ENCODE measurements at places on chromosomes 2 and 18.

GRCh38 chr2:217935235-217935879, 67.4 kb downstream of the TNS1 start:
- no peak for DNase-seq

GRCh38 chr2:205771031-205771430, 88.7 kb downstream of the NRP2 start:
- no peak for DNase-seq

DNA sequence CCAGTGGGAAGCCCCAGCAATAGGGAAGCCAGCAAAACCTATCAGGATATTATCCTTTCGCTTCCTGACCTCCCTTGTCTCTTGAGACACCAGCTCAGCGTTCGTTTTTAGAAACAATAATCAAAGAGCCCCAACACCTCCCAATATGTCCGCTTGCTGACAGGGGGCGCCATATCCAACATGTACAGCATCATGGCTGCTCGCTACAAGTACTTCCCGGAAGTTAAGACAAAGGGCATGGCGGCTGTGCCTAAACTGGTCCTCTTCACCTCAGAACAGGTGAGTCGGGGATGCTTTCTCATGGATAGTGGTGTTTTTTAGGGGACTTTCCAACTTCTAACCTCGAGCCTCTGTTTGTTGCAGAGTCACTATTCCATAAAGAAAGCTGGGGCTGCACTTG, 28.7 kb downstream of the GAD1 start:
- DNase-seq = no peak

GRCh38 chr2:159175182-159175581, 111.3 kb downstream of the WDSUB1 start:
- DNase-seq = no peak

DNA sequence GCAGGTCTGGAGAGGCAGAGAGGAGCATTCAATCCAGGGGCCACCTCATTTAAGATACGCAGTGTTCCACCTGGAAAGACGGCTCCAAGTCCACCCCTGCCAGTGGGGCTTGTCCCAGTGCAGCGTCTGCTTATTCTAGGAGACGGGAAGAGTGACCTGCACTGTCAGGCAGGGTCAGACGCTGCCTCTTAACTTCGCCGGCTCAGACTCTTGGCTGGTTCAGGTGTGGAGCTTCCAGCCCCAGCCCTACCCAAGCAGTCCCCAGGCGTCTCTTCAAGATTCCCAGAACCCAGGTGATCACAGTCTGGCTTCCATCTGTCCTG, 208.5 kb downstream of the TFCP2L1 start:
- no peak for DNase-seq

DNA sequence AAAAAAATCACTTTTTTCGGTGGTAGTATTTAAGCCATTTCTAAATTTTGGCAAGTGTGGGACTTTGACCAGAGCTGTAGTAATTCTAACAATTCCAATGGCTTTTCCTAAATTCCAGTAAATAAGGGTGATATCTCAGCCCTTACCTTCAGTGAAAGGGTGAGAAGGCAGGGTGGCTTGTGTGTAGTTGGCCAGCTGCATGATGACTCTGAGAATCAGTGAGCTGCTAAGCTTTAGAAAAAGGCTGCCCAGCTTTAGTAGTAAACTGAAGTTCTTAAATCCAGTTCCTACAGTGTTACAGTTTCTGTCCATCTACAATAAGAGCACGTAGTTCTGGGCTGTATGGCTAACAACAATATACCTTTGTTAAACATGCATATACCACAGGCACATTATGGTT, 42.0 kb downstream of the OXER1 start:
- DNase-seq = no peak

GRCh38 chr18:37160038-37160820, 331.3 kb downstream of the KIAA1328 start:
- no peak for DNase-seq

DNA sequence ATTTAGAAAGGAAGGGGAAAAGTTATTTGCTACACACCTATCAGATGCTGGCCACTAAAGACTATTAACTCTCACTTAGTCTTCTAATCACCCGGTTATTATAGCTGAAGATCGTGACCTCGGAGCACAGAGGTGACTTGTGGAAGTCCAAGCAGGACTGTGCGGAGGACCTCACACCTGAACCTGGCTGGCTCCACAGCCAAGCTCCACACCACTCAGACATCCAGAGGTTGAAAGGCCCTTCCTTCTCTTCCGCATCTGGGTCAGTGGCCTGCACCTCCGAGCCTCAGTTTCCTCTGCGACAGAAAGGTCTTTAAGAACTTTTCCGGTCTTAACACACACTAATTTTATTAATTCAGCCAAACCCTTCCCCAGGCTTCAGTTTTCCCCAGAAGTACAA, 57.9 kb downstream of the TNS1 start:
- DNase-seq = no peak

DNA sequence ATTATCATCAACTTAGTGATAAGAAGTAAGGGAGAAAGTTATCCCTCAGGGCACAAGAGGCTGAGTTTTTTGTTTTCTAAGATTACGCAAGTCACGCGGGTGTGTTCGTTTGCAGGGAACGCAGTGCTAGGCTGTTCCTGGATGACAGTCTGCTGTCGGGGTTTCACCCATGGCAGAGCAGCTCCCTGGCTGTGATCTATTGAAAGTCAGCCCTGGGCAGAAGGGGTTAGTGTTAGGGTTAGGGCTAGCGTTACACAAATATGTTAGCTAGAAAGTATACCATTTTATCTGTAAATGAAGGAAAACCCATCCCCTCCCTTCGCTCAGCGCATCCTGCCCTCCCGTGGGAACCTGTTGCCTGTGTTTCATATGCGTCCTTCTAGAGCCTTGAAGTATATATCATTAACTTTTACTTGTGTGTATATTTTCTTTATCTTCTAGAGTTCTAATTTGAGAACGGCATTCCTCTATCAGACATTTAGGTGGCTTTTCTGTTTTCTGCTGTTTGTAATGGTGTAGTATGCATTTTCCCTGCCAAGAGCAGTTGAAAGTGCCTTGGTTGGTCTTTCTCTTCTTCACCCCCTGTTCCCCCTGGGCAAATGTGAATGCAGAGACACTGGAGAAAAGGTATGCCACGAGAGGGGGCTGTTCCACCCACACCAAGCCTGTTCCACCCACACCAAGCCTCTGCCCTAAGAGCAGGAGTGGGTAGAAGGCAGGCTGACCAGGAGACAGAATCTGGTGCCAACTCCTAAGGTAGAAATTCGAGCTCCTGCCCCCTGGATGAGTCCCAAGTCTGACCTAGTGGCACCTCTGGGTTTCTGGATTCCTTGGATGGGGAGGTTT, 47.0 kb downstream of the ARMC9 start:
- no peak for DNase-seq

- no peak for DNase-seq
These were observed 340.7 kb downstream of the TGIF1 start for GRCh38 chr18:3790703-3791102.

GRCh38 chr2:61707984-61708852, 145.6 kb downstream of the FAM161A start:
- DNase-seq = no peak

DNA sequence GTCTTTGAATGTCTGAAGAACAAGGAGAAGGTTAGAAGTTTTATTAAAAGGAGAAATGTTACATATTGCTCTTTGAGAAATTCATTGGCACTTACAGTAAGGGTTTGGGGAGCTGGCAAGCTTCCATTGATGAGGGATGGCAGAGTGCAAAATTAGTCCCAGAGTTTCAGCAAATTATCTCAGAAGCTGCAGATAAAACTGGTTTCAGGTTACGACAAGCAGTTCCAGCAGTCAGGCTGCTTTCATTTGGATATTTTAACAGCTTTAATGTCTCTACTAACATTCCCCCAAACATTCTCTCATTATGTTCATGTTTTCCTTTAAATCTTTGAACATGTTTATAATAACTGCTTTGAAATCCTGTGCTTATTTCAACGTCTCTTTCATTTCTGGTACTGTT, 153.1 kb downstream of the TTC27 start:
- DNase-seq = no peak

DNA sequence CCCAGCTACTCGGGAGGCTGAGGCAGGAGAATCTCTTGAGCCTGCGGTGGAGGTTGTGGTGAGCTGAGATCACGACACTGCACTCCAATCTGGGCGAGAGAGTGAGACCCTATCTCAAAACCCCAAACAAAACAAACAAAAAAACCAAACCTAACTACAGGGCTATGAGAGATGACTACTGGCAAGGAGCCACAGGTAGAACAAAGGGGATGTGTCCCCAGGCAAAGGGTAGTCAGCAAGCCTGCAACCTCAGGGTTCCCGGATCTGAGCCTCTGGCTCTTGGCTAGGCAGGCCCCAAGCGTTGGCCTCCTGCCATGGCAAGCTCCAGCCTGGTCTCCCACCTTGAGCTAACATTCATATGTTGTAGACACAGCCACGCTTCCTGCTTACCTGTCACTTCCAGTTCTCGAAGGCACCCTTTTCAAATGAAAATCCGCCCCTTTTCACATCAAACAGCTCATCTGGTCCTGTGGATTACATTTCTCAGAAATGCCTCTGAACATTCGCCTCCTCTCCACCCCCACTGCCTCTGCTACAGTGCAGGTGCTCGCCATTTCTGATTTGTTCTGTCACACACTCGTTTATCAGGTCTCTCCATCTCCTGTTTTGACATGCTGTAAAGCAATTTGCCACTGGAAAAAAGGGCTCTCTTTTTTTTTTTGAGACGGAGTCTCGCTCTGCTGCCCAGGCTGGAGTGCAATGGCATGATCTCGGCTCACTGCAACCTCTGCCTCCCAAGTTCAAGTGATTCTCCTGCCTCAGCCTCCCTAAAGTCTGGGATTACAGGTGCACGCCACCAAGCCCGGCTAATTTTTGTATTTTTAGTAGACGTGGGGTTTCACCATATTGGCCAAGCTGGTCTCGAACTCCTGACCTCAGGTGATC, 13.1 kb upstream of the ACTR3 start:
- peak; percentile 55 for DNase-seq

DNA sequence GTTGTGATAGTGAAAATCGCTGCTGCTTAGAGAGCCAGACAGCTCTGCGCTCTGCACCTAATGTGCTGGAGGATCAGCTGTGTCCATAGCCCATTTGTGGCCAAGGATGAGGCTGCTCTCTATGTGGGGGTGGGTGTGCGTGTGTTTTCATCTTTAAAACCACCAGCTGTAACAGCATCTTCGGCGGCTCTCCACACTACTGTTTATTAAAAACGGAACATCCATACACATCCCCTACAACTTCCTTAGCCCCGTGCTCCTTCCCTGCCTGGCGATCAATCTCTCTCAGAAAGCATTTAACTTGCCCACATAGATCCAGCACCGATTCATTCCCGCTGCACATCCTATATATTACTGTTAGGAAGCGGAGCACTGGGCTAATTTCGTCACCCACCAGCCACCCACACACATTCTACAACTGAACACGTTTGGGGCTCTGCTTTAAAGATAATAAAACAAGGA, 1.6 kb downstream of the CELF4 start:
- no peak for DNase-seq
